ENCODE measurements at places on chromosomes 11 and 22. TPM values are rescaled to one million over a fixed set of nuclear protein-coding genes. Genes with fewer than 3 reads are reported as not detected.

MFRP gene
- polyA plus RNA-seq, result not detected

CLTCL1 gene
- 17.0 TPM for polyA plus RNA-seq

CCDC73 gene
- 0.09 TPM for polyA plus RNA-seq

LSP1 gene
- polyA plus RNA-seq, result 508 TPM

All from CD14-positive monocyte (primary cell).